Stimulated activated CD8-positive, alpha-beta memory T cell treated with anti-CD3 and anti-CD28 coated beads, Interleukin-4, amount 100 ng/mL, for 1 hour (primary cell): ENCODE measurements at places on chromosomes 16 and 17.

GRCh38 chr16:46911038-46911437, 26.9 kb downstream of the GPT2 start:
- no peak for DNase-seq

DNA sequence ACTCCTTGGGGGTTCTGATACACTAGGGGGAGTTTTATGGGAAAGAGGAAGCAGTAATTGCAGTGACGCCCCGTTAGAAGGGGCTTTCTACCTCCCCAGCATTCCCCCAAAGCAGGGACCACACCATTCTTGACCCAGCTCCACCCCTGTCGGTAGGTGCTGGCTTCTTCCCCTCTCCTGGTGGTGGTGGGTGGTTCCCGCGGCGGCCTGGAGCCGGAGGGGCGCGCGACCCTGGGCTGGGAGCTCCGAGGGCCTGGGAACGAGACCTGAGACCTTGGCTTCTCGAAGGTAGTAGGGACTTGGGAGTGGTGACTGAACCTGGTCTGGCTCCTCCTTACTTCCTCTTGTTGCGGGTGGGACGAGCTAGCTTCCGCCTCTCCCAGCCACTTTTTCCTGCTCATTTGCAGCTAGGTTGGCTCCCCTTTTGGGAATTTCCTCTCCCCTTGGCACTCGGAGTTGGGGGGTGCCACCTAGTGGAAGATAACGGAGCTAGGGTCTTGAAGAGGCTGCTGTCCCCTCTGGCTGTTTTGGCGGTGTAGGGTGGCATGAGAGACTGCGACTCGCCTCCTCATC, 438 bp downstream of the GRN start:
- DNase-seq, result no peak

- DNase-seq, result no peak
Observed at GRCh38 chr17:6495450-6496115, 51.3 kb downstream of the PIMREG start.

GRCh38 chr17:50290933-50291332, 16.7 kb downstream of the TMEM92 start:
- no peak for DNase-seq

GRCh38 chr16:49524216-49524946, 150.8 kb downstream of the C16orf78 start:
- DNase-seq, result no peak

- no peak for DNase-seq
Observed at GRCh38 chr16:27918755-27919154, 144.8 kb downstream of the GSG1L start.

- DNase-seq, result peak; percentile 17
Observed at GRCh38 chr17:77372444-77373298, 231.9 kb downstream of the SEC14L1 start.
